NCI-H1436 (cell line): ENCODE measurements at places on chromosomes 11 and 22.

DNA sequence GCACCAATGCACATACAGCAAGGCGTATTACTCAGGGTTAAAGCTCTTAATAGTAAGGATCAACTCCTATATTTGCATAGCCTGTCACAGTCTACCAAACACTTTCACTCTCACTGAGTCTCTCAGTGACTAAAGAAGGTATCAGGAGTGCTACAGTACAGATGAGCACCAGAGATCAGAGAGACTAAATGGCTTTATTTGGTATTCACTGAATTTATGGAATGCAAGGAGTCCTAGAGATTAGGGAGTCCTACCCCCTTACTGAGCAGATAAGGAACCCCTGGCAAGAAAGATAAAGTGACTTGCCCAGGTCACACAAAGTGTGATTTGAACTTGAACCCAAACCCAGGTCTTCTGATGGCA lies 396.4 kb upstream of the CCDC90B start:
- DNase-seq, result no peak

DNA sequence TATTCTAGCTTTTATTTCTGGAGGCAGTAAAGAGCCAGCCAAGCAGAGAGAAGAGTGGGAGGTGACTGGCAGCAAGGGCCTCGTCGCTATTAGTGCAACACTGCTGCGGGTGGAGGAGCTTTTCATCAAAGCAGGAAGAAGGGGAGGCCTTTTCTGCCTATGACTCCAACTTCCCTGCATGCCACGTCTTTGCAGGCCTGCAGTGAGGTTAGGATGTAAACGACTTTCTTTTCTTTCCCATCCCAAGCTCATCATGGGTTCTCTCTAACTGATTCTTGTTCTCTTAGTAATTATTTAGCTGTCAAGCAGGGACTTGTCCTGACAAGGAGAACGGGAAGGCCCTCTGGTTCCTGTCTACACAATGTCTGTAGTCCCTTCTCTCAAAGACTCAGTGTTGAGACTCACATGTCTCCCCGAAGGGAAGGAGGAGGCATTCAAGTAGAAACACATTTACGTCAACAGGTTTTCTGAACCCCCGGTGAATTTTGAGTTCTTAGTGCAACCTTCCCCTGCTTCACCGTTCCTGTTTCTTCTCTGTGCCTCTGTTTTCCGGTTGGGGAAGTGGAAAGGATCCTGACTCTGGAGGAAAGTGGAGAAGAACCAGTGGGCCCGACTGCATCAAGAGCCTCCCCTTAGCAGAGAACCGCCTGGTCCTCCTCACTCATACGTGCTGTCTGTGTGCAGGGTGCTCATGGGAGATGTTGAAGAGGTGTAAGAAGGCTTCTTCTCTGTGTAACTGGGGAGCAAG lies 56.9 kb downstream of the PACS1 start:
- peak; percentile 23 for DNase-seq

GRCh38 chr11:134039726-134040385 lies 29.0 kb upstream of the JAM3 start:
- DNase-seq, result no peak

GRCh38 chr11:93986716-93987115 lies 34.4 kb upstream of the HEPHL1 start:
- peak; percentile 51 for DNase-seq

- DNase-seq, result no peak
Observed at GRCh38 chr11:62264004-62264403, 6.0 kb upstream of the SCGB2A2 start.

GRCh38 chr11:111694851-111695250 lies 71.3 kb downstream of the PPP2R1B start:
- DNase-seq, result no peak

DNA sequence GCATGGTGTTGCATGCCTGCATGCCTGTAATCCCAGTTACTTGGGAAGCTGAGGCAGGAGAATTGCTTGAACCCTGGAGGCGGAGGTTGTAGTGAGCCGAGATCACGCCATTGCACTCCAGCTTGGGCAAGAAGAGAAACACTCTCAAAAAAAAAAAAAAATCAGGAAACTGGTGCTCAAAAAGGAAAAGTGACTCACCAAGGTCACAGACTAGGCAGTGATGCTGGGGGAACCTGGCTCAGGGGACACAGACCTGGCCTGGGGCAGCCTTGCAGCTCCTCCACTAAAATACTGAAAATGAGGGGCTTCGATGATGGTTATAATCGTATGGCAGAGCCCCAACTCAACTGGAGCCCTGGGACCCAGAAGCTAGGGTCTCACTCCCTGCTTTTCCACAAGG lies 8.1 kb upstream of the SLC35E4 start:
- DNase-seq, result no peak
